Effector CD4-positive, alpha-beta T cell (primary cell): ENCODE measurements at places on chromosomes 7 and 10.

- no peak for DNase-seq
Measured at GRCh38 chr7:143436325-143436946, 6.8 kb upstream of the TAS2R60 start.

DNA sequence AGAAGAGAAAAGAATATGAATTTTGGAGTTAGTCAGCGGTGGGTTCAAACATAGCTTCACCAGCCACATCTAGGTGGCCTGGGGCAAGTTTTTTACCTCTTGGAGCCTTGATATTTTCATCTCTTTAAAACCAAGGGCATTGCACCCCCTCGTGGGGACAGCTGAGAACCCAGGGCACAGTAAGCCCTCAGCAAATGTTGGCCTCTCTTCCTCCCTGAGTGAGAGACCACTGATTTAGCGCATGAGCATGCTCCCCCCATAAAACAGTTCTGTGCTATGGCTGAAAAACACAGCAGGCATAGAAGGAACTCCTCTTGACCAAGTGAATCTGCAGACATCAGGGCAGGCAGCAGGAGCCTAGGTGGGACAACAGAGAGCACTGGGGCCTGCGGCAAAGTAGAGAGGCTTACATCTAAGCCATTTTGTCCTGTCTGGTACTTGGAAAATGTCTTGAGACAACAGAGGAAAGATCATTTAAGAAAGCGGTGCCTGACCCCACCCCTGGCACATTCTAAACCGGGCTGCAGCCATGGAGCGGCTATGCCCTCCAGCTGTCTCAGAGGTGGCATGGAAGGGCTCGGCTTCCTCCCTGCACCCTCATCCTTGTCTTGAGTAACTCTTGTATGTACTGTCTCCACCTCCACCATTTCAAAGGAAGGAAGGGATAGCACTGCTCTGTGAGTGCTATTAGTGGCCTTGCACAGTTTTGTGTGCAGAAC lies 94.7 kb downstream of the ARHGAP22 start:
- DNase-seq = no peak

DNA sequence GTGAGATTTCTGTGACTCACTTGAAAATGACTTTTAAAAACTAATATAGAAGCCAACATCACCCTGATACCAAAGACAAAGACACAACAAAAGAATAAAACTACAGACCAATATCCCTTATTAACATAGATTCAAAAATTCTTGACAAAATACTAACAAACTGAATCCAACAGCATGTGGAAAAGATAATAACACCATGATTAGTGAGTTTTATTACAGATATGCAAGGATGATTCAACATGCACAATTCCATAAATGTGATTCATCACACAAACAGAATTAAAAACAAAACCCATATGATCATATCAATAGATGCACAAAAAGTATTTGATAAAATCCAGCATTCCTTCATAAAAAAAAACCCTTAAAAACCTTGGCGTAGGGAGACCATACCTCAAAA lies 6.5 kb downstream of the MGAM start:
- no peak for DNase-seq

DNA sequence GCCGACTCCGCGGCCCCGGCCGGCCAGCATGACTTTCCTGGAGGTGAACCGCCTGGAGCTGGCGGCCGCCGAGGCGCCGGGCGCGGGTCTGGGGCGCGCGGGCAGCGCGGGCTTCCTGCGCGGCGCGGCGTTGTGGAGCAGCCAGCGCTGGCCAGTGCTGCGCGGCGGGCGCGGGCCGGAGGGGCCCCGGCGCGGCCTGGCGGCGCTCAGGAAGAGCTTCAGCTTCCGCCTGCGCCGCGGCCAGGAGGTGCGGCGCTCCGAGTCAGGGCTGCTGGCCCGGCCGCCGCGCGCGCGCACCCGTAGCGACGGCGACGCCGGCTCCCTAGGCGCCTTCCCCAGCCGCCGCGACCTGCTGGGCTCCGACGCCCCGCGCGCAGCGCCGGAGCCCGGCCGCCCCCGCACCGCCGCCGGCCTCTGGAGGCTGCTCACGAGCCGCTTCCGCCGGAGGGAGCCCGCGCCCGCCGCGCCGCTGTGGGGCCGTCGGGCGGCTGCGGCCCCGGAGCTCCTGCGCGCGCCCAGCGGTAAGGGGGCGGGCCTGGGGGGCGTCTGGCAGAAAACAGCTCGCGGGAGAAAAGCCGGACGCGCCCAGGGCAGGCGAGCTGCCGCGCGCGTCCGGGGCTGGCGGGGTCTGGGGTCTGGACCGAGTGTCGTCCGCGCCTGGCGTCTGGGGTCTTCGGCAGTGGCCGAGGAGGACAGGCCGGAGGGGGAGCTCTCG lies 29.0 kb downstream of the AGAP3 start:
- no peak for DNase-seq

- DNase-seq = no peak
Measured at GRCh38 chr10:59085054-59085453, 91.4 kb upstream of the PHYHIPL start.

DNA sequence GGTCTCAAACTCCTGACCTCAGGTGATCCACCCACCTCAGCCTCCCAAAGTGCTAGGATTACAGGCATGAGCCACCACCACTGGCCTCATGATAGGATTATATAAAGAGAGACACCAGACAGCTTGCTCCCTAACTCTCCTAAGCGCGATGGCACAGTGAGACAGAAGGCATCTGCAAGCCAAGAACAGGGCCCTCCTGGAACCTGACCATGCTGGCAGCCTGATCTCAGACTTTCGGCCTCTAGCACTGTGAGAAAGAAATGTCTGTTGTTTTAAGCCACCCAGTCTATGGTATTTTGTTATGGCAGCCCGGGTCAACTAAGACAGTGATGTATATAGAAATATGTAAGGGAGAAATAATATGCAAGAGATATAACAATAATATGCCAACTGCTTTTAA lies 51.2 kb downstream of the SRPK2 start:
- DNase-seq = no peak

GRCh38 chr10:106147021-106147420 lies 1017.5 kb downstream of the SORCS1 start:
- no peak for DNase-seq

- no peak for DNase-seq
Measured at GRCh38 chr7:22394739-22395138, 37.8 kb upstream of the RAPGEF5 start.
